Right lung (tissue), 10 donors: ENCODE measurements at places on chromosomes 3 and 15.

DNA sequence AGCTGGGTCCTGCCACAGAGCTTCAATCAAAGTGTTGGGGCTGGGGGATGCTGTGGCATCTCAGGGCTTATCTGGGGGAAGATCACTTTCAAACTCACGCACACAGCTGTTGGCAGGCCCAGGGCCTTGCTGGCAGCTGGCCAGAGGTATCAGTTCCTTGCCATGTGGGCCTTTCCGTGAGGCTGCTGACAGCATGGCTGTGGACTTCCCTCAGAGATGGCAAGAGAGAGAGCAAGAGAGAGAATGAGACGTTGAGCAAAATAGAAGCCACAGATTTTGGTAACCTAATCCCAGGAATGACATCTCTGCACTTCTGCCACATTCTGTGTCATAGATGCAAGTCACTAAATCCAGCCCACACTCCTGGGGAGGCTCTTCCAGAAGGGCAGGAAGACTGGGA, 91.0 kb downstream of the TPRG1 start:
- no peak for DNase-seq

- DNase-seq = no peak
These were observed 124.8 kb downstream of the ATP10A start for GRCh38 chr15:25738171-25738965.

DNA sequence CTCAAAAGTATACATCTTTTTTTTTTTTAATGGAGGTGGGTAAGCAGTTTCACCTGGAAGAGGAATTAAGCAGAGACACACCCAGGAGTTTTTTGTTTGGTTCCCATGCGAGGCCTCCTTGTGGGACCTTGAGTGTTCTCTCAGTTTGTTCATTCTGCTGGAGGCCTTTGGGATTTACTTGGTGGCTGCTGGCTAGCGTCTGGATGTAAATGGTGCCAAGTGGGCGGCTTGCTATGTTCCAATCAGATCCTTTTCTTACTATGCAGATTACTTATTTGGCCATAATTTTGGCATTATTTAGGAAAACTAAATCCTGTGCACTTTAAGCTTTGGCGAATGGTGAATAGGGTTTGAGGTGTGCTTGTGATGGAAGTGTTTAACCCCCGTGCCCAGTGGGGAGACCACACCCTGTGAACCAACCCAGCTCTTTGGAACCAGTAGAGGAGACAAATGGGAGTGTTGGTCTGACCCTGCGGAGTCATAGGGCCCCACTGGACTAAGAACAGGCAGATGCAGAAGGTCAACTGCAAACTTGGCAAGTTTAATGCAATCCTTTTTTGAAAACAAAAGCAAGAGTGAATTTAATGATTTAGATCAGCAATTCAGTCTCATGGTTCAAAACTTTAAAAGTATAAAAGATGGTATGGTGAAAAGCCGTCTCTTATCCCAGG, 79.4 kb downstream of the EBLN2 start:
- no peak for DNase-seq

GRCh38 chr15:98546329-98546728, 102.0 kb upstream of the IGF1R start:
- DNase-seq = no peak

- DNase-seq = no peak
These were observed 28.4 kb upstream of the PIK3CB start for GRCh38 chr3:138862924-138863775.

- DNase-seq = peak; percentile 61
These were observed 1.8 kb downstream of the RBMS3 start for GRCh38 chr3:29282427-29283230.

DNA sequence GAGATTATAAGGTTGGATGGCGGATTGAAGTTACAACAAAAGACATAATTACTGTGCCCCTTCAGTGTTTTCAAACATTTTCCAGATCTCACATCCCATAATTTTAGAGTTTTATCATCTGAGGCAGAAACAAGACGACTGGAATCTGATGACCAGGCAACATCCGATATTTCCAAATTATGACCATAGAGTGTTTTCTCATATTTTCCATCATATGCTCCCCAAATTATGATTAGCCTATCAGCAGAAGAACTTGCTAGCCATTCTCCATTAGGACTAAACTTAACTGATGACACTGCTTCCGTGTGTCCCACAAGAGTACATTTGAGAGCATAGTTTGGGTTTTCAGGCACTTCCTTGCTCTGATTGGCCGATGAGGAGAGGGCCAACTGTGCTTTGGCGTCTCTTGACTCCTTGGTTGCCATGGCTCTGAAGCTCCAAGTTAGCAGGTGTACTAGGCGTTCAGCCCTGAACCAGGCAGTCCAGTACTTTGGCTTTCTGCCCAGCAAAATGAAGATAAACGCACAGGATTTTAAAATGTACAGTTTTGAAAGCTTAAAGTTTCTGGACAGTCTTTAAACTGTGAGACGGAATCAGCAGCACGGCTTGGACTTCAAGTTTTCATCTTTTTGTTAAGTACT, 638 bp downstream of the WDR5B start:
- peak; percentile 40 for DNase-seq

DNA sequence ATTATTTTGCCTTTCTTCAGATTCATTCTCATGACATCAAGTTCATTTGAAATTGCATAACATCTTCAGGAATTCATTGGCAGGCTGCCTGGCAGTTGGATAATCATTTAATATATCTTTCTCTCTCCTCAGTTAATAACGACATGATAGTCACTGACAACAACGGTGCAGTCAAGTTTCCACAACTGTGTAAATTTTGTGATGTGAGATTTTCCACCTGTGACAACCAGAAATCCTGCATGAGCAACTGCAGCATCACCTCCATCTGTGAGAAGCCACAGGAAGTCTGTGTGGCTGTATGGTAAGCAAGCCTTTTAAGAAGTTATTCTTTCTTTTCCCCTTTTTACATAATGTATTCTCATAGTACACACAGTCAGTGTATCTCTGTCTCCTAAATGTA, 38.2 kb downstream of the TGFBR2 start:
- peak; percentile 56 for DNase-seq

GRCh38 chr3:172612871-172613678, 89.8 kb upstream of the TNFSF10 start:
- no peak for DNase-seq

- DNase-seq = no peak
These were observed 118.0 kb downstream of the TPRA1 start for GRCh38 chr3:127472506-127472905.

GRCh38 chr3:11131371-11131770, 22.9 kb upstream of the HRH1 start:
- DNase-seq = no peak

DNA sequence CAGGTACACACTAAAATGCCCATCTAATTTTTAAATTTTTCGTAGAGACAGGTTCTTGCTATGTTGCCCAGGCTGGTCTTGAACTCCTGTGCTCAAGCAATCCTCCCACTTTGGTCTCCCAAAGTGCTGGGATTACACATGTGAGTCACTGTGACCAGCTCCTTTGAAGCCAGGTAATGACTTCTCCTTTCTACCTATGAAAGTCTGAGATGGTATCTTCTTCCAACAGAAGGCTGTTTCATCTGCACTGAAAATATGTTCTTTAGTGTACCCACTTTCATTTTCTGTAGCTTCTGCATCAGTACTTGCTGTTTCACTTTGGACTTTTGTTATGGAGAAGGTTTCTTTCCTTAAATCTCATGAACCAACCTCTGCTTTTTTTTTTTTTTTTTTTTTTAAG, 8.8 kb downstream of the OIP5 start:
- DNase-seq = no peak

DNA sequence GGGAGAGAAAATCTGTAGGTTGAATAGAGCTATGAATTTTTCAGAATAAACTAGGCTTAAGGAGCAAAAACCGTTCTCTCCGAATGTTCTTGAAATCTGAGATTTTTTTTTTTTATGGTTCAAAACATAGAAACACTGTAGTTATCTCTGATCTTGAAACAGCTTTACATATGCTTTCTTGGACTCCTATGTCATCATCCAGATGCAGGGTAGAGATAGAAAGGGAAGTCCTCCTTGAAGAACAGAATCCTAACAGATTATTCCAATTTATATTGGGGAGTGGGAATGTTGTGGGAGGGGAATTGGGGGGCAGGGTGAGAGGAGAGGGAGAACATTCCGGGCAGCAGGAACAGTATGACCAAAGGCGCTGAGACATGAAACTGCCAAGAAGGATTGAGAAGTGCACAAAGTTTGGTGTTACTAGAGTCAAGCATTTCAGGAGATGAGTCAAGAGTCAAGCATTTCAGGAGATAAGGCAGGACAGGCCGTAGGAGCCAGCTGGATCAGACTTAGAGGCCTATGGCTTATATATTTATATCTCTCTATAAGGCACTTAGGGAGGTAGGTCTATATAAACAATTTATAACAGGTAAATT, 21.9 kb upstream of the ST3GAL6 start:
- no peak for DNase-seq

GRCh38 chr3:99568663-99569335, 69.6 kb upstream of the COL8A1 start:
- no peak for DNase-seq

- DNase-seq = no peak
These were observed 48.7 kb upstream of the FHIT start for GRCh38 chr3:61300006-61300380.

DNA sequence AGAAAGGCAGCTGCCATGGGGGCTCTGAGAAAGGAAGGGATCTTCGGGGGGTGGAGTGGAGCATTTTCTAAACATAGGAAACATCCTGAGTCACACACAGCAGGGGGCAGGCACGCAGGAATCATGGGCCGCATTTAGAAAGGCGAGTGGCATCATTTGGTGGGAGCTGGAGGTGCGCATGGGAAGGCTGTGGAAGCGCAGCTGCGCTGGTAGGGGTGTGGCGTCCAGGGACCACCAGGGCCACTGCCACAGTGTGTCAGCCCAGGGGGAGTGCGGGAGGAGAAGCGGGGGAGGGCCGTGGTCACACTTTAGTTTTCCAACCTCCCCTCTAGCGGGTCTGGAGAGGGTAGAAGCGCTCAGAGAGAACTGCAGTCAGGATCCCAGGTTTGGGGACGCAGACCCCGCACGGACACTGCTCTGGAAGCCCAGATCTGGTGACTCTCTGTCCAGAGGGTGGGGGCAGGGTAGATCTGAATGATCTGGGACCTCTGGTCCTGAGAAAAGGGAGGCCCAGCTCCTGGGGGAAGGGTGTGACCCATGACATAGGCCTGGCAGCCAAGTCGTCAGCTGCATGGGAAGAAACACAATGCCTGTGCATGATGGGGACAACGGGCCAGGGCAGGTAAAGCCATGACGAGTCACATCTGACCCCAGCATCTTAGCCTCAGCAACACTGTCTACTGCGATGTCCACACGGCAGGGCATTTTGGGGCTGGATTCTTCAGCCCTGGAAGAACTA, 88.0 kb upstream of the IQSEC1 start:
- no peak for DNase-seq

DNA sequence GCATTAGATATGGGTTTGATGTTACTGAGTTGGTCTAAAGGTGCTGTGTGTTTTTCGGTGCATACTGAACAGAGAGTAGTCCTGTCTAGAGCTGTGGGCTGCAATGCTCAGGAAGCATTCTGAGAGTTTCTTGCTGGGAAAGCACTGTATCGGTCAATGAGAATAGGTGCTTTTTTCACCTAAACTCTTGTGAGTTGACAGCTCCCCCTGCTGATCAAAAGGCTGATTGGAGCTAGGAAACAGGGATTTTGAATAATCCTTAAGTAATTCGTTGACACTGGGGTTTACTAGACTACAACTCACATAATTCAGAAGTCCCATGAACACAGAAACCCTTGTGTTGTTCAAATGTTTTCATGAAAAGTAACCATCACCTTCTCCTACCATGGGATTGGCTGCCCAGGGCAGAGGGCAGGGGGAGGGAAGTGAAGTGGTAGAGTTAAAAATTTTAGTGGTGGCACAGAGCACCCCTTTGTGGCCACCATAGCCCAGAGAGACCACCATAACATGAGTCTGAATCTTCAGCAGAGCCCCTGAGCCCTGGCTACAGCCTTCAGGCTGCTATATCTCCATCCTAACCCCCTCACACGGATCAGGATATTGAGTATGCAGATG, 13.0 kb upstream of the MANF start:
- peak; percentile 36 for DNase-seq

DNA sequence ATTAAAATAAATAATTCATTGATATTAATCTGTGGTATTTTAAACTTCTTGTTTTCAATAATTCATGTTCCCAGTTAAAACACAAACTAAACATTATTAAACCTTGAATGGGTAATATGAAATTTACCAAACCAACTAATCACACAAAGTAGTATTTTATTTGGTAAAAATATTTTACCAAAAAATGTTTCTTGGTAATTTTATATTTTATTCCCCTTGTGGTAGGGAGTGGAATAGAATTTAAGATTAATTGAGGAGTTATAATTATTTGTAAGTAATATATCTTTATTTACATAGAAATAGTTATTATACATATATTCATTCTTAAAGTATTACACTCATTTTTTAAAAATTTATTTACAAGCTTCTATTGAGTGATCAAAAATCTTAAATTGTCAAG, 1350.9 kb downstream of the OTOL1 start:
- no peak for DNase-seq

DNA sequence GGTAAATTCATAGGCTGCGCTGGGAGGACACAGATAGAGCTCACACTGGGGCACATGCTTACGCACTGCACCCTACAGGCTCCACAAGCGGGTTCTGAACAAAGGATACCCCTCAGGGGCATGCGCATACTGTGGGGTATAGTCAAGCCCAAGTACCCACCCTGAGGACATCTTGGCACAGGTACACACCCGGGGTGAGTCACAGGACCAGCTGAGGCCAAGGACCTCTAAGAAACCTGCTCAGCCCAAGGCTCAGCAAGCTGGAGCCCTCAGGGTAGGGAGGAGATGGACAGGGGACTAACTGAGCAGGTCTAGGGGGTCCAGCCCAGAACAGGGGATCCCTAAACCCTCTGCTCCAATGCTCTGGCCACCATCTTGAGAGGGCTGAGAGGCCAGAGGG, 3.3 kb downstream of the SHISA5 start:
- DNase-seq = no peak

GRCh38 chr15:64780600-64781156, 5.3 kb upstream of the RBPMS2 start:
- DNase-seq = no peak

- no peak for DNase-seq
These were observed 44.0 kb downstream of the PLSCR2 start for GRCh38 chr3:146425341-146425740.

DNA sequence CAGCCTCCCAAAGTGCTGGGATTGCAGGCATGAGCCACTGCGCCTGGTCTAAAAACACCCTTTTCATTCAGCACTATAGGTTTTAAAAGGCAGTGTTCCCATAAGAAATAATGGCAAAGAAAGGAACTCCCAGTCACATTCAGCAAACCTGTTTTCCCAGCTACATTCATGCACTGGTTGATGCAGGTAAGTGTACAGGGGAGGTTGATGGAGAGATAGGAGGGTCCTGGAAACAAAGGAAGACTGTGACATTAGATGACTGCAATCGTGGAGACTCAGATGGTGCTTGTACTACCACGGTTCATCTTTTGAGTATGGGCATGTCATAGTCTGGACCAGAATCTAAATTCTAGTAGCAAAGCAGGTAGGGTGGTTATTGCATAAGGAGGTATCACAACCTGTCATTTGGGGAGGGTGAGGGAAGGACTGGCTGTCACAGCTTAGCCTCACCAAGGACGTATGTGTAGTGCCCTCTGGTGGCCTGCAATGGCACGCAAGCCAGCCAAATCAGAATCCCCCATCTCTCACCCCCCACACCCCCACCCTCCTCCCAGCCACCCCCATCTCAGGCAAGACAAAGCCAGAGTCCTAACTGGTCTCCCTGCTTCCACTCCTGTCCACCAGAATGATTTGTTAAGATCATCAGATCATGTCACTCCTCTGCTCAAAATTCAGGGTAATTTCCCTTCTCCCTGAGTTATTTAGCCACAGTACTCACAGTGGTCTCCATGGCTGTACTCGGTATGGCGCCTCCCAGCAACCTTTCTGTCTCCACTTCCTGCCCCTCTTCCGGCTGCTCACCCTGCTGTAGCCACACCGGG, 28.8 kb upstream of the UBL7 start:
- DNase-seq = peak; percentile 3

GRCh38 chr15:58597943-58598828, 151.3 kb downstream of the ADAM10 start:
- DNase-seq = no peak
